Activated T-cell treated with anti-CD3 and anti-CD28 coated beads, Interleukin-2, amount 50 U/mL, for 48 hours (primary cell): ENCODE measurements at places on chromosomes 16 and 17.

DNA sequence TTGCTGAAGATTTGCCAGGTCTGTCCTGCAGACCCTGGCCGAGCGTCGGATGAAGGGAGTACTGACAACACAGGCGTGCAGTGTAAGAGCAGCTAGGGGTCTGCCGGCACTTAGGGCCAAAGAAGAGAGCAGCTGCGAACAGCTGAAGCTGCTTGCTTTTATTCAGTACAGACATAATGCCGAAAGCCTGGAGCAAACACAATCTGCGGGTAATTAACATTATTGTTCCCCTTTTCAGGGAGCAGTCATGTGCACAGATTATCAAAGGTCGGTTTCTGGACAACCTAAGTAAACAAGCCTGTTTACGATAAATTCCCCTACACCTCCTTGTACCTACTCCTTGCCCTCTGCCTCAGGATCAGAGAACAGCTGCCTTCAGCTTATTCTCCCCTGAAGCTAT lies 12.0 kb upstream of the KRT23 start:
- no peak for DNase-seq

- DNase-seq: peak; percentile 43
Observed at GRCh38 chr17:82021900-82022309, 773 bp downstream of the CENPX start.

- no peak for DNase-seq
Observed at GRCh38 chr16:60771138-60771537, 1265.1 kb downstream of the CDH8 start.

DNA sequence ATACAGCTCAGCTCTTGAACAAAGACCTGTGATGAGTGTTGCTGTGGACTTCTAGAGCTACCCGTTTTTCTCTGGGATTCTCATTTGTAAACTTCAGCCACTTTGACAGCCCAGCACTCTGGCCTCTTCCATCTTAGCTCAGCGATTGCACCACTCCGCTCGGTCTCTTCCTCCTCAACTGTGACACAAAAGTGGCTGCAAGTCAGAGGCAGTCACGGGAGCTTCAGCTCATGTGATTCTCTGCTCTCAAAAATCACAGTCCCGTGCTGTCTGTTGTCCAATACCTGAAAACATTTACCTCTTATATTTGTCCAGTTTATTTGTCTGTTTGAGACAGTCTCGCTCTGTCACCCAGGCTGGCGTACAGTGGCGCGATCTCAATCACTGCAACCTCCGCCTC lies 75.7 kb upstream of the DNAH17 start:
- DNase-seq: no peak

- no peak for DNase-seq
Observed at GRCh38 chr17:71405101-71405500, 715.7 kb upstream of the SOX9 start.

GRCh38 chr16:84832488-84833143 lies 12.8 kb downstream of the CRISPLD2 start:
- DNase-seq: no peak

DNA sequence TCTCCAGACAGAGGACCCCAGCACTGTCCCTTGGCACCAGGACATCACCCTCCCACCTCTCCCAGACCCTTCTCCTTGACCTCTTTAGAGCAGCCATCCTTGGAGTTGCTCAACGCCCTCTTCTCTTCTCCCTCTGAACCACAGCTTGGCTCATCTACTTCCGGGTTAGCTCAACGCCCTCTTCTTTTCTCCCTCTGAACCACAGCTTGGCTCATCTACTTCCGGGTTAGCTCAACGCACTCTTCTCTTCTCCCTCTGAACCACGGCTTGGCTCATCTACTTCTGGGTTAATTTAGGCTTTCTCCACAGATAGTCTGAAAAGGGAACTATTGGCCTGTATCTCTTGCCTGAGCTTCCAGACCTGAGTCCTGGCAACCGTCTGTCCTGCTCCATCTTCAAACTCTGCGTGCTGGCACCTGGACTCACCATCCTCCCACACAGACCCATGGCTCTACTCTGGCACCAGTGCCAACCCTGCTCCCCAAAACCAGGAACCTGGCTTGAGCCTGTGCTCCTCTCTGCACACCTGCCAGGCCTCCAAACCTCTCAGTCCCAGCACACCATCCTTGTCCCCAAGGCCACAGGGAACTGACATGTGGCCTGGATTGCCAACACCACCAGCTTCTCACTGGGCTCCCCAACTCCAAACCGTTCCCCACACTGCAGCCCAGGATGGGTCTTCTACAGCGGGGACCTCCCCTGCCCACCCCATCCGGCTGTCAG lies 25.3 kb upstream of the FAAP100 start:
- no peak for DNase-seq

- no peak for DNase-seq
Observed at GRCh38 chr16:27703121-27703520, 153.2 kb downstream of the KATNIP start.

- DNase-seq: no peak
Observed at GRCh38 chr17:62933501-62934385, 32.3 kb upstream of the TANC2 start.

- DNase-seq: no peak
Observed at GRCh38 chr17:31696184-31696602, 162.9 kb downstream of the COPRS start.

GRCh38 chr16:46428108-46429061 lies 192.8 kb downstream of the SHCBP1 start:
- DNase-seq: no peak

- DNase-seq: no peak
Observed at GRCh38 chr17:36195434-36196130, 976 bp downstream of the CCL3L1 start.

DNA sequence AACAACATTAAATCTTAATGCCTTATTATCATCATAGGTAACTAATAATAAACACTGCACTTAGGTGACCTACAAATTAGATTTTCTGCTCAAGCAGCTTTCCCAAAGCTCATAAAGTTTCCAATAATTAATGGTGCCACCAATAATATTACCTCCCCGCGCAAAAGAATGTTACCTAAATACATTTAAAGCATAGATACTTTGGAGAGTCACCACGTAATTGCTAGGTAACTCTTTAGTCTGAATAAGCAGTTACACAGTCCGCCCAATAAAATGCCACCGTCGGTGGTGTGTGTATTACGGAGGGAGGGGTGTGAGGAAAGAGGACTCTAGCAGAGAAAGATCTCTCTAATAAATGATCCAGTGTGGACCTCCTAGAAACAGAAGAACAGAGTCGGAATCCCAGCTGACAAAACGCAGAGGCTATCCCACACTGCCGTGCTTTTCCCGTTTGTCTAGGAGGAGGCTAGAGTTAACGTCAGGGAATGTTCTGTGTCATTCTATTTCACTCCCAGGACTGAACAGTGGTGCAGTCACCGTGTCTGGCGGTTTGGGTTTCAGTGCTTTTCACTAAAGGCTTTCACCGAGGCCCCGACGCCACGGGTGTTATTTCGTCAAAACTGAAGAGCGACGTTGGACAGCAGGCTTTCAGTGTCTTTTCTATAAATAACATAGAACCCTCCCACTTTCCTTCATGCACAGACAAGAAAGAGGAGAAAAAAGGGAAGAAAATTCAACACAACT lies 630 bp downstream of the RNFT1 start:
- DNase-seq: peak; percentile 71

- no peak for DNase-seq
Observed at GRCh38 chr16:11871193-11871592, 19.9 kb upstream of the RSL1D1 start.

DNA sequence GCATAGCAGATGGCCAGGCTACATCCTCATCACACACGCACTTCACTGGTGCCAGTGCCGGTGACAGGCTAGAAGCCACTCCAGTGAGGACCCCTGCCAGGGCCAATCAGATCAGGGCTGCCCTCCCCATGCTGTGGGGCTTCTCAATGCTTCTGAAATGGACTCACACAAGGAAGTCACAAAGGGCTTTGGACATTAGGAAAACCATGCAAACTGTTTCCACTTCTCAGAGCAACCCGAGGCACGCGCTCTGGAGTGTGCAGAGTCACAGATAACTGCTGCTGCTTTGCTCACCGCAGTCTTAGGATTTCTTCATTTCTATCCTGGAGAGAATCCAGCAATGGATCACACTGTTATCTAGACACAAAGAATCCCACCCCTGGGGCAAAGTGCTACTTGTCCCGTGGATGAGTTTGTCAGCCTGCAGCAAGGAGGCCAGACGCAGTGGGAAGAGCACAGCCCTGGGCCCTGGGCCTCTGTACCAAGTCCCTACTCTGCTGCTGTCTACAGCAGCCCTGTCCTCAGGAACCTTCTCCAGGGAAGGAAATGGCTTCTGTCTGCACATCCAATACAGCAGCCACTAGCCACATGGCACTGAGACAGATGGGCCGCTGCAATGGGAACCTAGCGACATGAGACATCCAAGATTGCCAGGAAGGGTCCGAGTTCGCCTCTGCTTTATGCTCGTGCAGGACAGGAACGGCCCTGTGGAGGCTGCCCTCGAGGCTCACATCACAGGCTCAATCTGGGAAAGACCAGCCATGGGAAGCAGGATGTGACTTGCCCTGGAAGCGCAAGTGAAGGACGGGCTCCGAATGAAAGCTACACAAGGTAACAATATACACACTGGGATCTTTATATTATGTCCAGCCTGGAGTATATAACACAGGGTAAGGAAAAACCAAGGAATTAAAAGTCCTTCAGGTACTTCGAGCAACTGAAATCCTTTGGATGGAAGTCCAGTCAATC lies 169.3 kb downstream of the ZFHX3 start:
- no peak for DNase-seq

- peak; percentile 8 for DNase-seq
Observed at GRCh38 chr17:21176773-21177395, 37.1 kb downstream of the TMEM11 start.

GRCh38 chr17:43400943-43401717 lies 2.3 kb downstream of the ARL4D start:
- no peak for DNase-seq

DNA sequence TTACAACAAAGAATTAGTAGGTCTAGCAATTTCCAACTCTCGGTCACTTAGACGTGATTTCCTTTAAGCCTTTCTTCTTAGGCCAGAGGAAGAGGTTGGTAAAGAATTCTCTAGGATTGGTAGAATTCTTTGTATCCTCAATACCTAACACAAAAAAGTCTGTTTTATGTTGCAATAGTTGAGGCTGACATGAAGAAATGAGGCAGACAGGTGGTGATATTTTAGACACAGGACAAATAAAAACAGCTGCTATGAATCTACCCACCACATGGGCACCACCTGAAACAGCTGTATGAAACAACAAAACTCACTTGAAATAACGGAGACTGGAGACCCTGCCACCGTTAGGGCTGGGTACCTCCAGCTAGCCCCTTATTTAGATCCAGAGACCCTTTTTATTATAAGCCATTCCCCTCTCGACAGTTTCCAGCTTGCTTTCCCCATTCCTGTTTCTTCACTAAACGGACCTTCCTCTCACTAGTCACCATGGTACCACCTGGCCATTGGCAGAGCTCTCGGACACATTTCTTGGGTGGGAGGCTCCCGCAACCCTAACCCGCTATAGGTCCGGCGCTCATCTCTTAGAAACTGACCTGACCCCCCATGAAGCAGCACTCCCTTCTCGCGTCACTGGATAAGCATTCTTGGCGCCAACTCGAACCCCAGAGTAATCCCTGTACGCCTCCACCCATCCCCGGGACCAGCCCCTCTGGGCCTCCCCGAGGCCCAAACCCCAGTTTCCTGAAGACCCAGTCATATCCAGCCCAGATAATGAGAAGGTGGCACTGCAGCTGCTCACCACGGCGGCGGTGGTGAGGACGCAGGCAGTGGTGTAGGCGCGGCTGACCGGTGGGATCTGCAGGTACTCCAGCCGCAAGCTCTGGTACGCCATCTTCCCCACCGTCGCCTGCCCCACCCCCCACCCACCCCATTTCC lies at the start of gene DERL2:
TSS of gene DERL2 (minus strand) at position 909 of the 936 bp plus-strand sequence. CDS start at position 892, 17 bp downstream.
- DNase-seq: no peak

DNA sequence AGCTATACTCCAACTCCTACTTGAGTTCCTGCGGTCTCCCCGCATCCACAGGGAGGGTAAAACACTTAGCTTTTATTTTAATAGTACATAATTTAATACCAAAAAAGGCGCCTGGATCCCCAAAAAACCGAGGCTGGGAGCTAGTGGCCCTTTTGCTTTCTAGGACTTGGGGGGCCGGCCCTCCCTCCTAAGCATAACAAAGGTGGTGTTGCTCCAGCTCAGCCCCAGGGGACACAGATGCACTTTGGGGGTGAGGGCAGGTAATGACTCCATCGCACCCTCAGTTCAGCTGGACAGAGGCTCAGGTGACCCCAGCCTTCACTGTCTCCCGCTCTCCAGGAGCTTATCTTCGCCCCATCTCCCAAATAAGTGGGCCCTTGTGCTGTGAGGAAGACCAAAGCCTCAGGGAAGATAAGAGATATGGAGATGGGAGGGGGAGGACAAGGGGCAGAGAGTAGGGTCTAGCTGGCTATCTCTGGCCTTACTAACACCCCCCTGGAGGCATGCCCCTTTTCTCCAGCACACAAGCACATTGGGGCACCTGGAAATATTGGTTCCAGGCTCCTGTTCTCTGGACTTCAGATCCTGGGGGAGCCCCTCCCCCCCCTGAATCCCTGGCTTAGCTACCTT lies 2.8 kb upstream of the NHERF1 start:
- no peak for DNase-seq

- DNase-seq: no peak
Observed at GRCh38 chr16:77785373-77785764, 3.0 kb upstream of the VAT1L start.

DNA sequence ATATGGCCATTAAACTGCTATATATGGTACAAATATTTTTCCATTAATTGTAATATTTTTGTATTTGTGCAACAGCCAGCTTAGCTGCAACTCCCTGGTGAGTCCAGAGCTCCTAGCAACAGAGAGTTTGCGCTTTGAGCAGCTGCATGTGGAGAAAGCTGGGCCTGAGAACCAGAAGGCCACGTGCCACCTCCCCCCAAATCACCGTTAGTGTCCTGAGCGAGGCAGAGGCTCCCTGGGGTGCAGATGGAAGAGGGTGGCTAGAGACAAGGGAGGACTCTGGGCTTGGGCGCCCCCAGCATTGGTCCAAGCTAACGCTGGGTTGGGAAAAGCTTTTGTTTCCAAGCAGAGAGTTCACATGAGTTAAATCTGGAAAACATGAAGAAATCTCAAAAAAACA lies 41.6 kb downstream of the HSBP1 start:
- DNase-seq: no peak

DNA sequence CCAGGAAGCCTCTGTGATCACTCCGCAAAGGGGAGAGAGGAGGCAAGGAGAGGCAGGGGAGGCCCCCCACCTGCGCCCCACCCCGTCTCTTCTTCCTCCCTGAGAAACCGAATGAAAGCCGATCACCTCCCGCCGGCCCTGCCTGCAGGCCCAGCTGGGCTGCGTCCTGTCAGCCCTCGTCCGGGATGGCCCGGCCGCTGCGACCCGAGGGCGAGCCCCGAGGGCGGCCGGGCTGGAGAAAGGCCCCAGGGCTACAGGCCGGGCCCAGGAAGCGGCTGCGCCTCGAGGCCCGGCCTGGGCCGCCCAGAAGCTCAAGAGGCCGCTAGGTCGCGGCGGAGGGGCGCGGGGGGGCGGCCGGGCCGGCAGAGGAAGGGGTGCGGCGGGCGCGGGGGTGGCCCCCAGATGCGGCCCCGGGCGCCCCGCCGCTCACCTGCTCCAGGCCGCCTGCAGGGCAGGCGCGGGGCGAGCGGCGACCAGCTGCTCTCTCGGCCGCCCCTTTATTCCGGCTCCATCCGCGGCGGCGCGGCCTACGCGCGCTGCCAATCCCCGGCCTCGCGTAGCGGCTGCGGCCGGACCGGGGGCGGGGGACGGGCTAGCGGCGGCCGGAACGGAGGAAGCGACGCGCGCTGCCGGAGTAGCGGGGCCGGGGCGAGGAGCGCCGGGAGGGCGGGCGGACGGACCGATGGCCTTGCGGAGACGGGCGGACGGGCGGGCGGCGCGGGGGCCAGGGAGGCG lies at the start of gene ZNF319:
TSS of gene ZNF319 (minus strand) at position 702 of the 735 bp plus-strand sequence. CDS start 2,407 bp downstream, outside the sequence.
- DNase-seq: peak; percentile 61

- no peak for DNase-seq
Observed at GRCh38 chr17:51016099-51016498, 104.6 kb downstream of the SPAG9 start.

GRCh38 chr17:7885367-7886226 lies 3.0 kb upstream of the CHD3 start:
- DNase-seq: peak; percentile 63
